ENCODE measurements at places on chromosomes 4 and X.

GRCh38 chrX:71909956-71910355 is 689 bp upstream of the NHSL2 start:
- DNase-seq: peak; percentile 76

DNA sequence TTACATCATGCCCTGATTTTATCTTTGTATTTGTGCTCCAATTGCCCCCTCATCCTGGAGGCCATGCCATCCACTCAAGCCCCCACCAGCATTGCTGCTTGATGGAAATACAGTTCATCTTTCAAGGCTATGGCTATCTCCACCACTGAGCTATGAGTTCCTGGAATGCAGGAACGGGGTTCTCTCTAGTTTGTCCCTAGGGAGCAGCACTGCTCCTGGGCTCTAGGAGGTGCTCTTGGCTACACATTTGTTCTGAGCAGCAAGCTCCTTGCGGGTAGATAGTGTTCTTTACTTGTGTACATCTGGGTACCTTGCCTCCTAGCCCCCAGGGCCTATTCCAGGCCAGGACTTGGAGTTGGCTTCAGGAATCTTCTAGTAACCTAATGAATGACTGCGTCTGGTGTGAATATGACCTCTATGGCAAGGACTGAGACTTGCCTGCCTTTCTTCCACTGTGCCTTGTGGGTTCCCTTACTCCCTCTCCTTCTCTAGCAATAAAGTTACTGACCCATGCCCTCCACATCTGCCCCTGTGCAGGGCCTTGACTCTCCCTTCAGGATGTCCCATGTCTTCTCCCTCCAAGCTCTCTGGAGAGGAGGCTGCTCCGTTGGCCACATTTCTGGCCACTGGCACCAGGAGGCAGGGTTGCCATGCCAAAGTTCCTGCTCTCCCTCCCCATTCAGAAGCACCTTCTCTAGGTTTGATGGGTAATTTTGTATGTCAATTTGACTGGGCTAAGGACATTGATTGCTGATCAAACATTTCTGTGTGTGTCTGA is 7.6 kb downstream of the CITED1 start:
- peak; percentile 41 for DNase-seq

GRCh38 chrX:109793191-109793590 is 60.1 kb upstream of the ACSL4 start:
- DNase-seq: no peak

DNA sequence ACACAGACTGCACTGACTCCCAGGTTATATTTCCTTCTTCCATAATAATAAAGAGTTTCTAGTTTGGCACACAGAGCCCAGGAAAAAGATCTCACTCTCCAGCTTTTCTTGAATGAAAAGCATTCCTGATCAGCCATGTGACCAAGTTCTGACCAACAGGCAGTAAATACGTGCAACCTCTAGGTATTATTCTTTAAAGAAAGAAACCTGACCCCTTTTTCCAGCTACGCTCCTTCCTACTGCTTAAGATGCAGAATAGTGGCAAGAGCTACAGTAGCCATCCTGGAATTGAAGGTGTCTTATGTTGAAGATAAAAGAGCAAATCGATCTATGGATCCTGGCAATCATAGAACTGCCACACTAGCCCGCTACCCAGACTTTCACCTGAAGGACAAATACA is 76.7 kb downstream of the LRBA start:
- DNase-seq: peak; percentile 82

DNA sequence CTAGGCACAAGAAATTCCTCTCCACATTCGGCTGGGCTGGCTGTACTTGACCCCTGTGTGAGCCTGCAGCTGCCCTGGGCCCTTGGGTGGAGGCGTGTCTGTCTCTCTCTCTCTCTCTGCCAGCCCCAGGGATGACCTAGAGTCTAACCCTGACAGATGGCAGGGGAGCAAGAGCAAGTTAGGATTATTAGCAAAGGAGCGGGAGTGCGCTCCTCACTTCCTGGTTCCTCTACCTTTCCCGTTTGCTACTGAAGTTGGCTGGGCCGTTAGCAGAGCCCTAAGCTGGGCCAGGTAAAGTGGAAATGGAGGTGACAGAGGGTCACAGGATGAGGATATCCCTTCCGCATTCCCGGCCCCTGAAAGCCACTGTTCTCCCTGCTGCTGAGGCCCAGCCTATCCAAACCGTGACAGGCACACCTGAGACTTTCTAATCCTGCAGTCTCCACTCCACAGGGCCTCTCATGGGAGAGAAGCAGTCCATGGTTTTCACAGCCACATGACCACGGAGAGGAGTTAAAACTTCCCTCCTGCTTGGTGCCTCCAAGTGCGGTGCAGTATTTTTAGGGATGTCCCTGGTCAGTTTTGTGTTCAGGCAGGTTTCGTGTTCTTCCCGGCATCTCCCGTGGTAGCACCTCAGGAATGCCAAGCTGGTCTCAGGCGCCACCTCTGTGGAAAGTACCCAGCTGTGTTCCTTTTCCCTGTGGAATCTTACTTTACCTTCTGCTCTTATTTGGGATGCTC is 79.3 kb downstream of the CLDN22 start:
- DNase-seq: no peak

DNA sequence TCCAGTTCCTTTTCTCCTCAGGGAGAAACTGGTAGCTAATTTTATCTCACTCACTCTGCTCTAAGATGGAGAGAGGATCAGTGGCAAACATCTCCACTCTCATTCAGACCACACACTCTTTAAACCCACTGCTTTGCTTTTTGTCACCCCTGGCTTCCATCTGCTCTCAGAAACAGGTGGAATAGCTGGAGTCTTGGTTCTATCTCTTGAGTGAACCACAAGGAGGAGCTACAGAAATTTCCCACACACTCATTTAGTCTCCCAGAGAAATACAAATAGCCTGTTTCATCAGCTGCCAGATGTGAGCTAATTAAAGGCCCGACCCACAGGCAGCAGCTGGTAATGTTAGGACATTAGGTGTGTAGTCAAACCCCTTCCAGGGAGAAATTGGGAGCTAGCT is 96.6 kb downstream of the STPG2 start:
- peak; percentile 13 for DNase-seq

DNA sequence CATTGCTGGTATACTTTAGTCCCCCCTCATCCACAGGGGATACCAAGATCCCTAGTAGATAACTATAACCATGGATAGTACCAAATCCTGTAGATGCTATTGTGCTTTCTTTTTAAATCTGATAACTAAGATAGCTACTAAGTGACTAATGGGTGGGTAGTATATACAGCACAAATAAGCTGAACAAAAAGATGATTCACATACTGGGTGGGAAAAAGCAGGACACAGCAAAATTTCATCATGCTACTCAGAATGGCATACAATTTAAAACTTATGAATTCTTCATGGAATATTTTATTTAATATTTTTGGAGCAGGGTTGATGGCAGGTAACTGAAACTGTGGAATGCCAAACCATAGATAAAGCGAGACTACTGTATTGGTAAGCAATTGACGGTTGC is 161.6 kb downstream of the IL15 start:
- no peak for DNase-seq

Data from neural progenitor cell (in vitro differentiated cells).